ENCODE measurements at places on chromosomes 4 and X.
A peak's percentile ranks its signal among the peaks of the same experiment; 100 is the strongest.

DNA sequence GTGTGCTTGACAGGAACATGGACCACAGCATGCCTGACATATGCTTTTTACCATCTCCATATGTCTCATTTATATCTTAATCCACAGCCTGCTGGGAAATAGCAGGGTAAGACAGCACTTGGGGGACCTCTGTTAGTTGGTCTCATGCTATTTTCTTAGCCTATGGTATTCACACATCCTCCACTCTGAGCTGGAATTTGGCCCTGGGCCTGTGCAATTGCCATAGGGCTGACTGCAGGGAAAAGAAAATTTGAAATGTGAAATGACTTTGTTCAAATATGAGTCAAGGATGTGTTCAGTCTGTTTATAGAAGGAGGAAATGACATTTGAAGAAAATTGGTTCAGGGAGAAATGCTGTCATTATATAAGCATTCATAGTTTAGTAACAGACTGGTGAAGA lies 9.6 kb upstream of the MAP7D3 start:
- no peak for DNase-seq

GRCh38 chr4:83989835-83990234 lies 453.9 kb downstream of the GPAT3 start:
- DNase-seq: no peak

DNA sequence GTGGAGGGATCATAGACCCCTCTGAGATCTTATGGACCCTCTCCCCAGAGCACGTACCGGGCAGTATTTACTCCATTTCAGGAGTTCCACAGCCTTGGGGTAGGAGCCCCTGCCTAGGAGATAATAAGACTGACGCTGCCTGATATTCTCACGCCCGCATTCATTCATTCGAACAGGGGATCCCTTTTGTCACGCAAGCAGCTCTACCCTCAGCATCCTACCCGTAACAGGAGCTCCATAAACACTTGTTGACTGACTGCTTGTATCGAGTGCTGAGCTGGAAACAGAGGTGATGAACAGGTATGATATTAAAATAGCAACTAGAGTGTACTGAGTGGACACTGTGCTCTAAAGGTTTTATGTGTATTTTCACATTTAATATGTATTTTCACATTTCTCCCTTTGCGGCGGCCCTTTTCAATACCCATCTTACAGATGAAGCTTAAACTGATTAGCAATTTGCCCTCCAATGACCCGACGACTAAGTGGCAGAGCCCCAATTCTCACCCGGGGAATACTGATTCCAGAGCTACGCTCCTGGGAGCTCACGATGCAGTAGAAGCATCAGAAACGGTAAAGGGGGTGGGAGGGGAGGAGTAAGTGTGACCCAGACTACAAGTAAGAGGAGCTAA lies 888 bp downstream of the RAB28 start:
- DNase-seq: no peak

DNA sequence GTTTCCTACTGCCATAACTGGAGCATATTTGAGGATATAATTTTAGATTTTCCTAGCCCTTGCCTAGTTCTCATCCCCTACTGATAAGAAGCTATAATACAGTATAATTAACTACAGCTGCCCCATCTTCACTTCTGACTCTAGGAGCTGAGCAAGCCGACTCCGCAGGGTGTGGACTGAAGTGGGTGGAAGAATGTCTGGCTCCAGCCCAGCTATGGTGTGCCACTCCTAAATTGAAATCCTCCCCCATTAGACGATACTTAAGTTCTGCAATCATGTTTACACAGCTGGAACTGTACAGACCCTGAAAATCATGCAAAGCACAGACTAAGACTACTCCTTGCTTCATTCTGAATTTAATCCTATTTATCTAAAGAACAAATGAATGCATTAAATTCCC lies 93.1 kb downstream of the PCDH19 start:
- DNase-seq: no peak

GRCh38 chr4:15778289-15779241 lies at the start of gene CD38:
Gene CD38, plus strand, starts transcription at chr4:15778328. Its CDS starts 87 bp downstream, at chr4:15778415.
- no peak for DNase-seq

DNA sequence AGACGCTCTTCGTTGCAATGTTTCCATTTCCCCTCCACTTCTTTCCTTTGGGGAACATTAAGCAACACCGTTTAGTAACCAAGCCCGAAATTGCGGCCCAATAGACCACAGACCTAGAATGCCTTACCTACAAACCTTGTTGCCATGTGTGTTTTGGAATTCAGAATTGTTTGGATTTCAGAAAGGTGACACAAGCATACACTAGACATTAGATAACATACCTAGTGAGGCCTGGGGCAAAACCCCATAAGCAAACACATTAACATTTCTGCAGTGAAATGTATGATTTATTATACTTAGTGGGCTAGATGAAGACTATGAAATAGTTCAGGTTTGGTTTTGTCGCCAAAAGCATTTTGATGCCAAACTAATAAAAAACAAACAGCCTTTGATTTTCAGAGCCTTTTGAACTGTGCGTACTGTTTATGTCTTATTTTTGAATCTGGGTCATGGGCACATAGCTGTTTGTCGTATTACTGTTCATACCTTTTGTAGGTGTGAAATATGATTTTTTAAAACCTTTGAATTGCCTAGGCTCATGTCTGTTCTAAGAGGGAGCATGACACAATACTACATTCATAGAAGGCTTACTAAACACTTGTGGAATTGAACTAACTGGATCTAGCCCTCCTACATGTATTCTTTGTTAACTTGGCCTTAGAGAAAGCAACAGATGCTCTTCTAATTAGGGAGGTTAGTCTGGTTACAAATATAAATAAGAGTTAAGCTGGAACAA lies 88.6 kb upstream of the TMEM164 start:
- DNase-seq: no peak

GRCh38 chrX:83508006-83508405 lies at the start of gene POU3F4:
Gene POU3F4, plus strand, starts transcription at chrX:83508290. Its CDS starts 35 bp downstream, at chrX:83508325.
- DNase-seq: no peak

DNA sequence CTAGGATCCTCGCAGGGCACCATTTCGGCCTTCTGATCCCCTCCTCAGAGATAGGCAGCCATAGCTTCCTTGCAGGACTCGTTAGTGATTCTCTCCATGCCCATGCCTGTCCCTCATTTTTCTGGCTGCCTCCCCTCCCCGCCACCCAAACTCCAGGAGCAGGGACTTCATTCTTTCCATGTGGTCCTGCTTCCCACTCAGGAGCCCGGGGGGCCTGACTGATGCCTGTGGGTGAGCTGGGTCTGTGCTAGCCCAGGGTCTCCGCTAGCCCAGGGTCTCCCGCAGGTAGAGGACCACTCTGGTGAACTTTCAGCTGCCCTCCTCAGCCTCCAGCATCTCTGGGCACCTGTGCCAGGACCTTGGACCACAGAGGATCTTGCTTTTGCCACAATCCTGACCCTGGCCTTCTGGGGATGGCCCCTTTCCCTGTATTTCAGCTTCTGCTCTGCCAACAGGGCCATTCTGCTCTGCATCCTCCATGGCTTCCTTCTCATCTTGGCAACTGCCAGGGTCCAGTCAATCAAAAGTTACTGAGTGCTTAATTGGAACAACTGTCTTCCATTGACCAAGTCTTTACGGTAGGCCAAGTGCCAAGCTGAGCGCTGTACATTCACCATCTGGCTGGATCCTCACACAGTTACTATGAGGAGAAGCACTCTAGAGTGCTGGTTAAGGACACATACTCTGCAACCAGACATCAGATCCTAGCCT lies 152.2 kb downstream of the EFNB1 start:
- no peak for DNase-seq

DNA sequence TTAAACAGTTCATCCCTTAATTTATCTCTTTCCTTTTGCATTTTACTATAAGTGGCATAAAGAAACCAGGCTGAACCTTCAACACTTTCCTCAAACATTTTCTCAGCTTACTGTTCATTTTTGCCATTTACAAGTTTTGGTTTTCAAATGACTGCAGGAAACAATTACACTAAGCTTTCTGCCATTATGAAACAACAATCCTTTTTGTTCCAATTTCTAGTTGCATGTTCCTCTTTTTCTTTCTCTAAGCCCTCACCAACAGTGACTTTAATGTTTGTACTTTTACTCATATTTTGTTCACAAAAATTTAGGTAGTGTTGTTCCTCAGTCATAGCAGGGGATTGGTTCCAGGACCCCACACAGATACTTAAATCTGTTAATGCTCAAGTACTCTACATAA lies 1526.1 kb downstream of the STIM2 start:
- DNase-seq: no peak

GRCh38 chrX:73812256-73812655 lies 249.3 kb downstream of the CHIC1 start:
- no peak for DNase-seq

- peak; percentile 60 for DNase-seq
Observed at GRCh38 chr4:40307627-40308497, 27.3 kb upstream of the CHRNA9 start.

DNA sequence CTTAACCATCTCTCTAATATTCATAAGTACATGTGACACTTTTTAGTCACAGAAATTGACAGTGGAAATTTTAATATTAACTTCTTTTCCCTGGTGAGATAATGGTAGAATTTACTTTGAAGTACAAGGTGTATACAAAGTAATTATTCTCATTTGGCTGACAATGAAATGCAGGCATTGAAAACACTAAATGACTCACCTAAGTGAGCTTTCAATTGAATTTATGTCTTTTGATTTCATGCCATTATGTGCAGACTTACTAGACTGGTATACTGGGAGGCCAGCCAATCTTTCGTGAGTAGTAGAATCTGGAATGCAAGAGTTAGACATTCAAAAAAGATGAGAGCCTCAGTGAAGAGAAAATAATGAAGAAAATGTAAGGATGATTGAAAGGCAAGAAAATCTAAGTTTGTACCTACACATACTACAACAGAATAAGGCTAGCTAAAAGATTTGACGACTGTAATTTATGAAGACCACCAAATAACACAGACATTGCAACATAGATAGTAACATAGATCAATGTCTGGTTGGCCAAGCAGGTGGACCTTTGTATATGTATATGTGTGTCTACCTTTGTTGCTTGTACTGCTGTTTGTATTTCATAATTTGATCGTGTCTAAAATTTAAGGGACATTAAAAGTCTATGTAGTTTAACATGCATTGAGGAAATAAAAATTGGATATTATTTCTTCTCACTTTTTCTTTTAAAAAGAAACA lies 459.7 kb downstream of the IL15 start:
- DNase-seq: no peak

DNA sequence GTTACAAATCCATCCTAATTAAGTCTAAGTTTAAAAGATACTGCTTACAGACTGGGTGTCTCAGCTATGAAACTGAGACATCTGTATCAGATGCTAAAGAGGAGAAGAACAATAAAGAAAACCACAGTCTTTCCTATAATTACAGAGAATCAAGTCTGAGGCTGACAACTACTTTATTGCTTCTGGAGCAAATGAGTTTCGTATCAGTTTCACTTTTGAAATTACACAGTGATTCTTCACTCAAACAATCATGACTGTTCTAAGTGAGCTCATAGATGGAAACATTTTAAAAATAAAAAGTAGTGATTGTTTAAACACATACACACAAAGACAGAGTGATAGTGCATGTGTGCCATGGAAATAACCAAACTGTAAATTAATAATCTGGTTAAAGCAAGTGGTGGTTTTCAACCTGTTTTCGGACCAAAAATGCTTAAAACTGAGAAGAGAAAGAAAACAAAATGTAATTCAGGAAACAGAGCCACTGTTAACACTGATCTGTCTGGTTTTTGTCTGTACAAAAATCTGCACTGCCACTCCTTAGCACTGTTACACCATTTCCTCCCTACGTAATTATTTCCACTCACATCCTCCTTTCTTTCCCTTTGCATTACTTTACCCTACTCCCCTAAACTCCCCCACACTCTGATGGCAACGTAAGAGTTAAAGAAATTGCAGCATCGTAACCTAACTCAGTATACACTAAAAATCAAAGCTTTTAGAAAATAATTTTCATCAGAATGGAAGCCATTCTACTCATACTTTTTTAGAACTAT lies 12.5 kb downstream of the RFC1 start:
- DNase-seq: peak; percentile 16

GRCh38 chr4:92172203-92172602 lies 131.6 kb upstream of the GRID2 start:
- DNase-seq: no peak

GRCh38 chrX:69968950-69969349 lies 80.8 kb downstream of the AWAT2 start:
- DNase-seq: no peak

- no peak for DNase-seq
Observed at GRCh38 chr4:94507281-94507680, 55.5 kb downstream of the PDLIM5 start.

DNA sequence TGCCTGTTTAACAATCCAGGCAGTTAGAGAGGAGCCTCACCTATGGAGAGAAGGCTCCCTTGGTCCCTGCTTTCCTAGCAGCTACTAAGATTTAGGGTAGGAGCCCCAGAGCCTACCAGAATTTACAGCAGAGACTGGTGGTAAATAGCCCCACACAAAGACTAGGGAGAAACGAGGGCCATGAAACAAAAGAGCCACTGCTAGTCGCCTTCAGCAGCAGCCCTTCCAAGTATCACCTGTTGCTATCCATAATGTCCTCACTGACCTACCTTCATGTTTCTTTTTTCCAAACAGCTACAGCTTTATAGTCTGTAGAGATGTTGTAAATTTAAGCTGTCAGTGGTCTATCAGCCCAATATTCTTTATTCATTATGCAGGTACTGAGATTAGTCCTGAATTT lies 25.3 kb downstream of the ARHGEF6 start:
- DNase-seq: no peak

DNA sequence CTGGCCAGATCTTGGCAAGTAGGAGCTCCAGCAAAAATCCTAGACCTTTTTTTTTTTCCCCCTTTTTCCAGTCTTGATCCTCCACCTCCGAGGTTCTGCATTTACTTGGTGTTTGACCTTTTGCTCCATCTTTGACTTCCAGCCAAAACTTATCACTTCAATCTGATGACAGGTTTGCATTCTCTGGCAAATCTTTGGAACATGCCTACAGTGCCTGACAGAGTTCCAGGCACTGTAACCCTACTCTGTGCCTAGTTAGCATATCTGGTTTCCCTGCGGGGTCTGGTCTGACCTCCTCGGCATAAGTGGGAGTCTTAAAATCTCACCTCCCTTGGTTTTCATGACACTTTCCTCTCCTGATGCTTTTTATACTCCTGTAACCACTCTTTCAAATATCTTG lies 39.4 kb upstream of the NR3C2 start:
- no peak for DNase-seq

DNA sequence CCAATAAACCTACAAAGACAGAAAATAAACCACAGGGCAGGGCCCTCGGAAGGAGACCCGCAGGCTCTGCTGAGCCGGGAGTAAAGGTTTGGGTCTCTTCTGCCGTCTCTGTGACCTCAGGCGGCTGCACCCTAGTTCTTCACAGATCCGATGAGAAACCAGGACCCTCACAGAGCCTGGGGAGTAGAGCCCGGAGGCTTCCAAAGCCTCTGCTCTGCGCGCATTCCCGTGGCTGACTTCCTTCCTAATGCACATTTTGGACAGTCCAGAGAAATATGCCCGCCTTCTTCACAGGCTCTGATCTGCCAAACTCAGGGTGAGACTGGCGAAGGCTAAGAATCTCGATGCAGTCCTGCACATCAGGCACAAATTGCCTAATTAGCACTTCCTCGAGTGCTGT lies 245.5 kb downstream of the EVC2 start:
- DNase-seq: no peak

GRCh38 chrX:141839856-141840255 lies 1.7 kb downstream of the MAGEC3 start:
- DNase-seq: no peak

GRCh38 chr4:78002260-78002659 lies 54.9 kb upstream of the FRAS1 start:
- no peak for DNase-seq

All from activated T-cell treated with anti-CD3 and anti-CD28 coated beads for 4 hours (primary cell).